DMS79 (cell line): ENCODE measurements at places on chromosomes 2 and 18.

DNA sequence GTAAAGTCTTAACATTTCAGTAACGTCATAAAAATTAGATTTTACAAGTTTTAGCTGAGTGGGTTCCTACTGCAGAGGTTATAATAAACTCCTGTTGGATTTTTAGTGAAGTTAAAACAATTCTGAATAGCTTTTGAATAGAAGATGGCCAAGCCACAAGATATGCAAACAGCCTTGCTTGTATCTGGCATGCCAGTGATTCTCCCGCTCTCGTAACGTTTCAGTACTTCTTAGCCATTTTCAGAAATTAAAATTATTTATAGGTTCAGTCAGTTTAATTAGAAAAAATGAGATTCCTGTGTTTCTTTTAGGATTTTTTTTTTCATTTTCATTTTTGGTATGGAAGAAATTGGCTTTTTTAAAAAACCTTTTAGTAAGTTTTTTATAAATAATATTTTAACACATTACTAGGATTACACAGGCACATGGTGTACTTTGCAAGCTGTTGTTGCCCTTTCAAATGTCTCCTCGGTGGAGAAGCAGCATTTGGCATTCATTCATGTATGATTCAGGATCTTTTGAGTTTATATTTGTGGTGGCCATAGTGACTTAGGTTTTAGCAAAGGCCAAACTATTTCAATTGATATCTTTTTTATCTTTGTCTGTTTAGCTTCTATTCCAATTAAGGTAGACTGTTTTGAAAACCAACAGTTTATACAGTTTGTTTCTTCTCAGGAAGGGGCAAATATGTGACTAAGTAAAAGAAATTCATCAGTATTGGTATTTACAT is 30.6 kb upstream of the RND3 start:
- no peak for DNase-seq

DNA sequence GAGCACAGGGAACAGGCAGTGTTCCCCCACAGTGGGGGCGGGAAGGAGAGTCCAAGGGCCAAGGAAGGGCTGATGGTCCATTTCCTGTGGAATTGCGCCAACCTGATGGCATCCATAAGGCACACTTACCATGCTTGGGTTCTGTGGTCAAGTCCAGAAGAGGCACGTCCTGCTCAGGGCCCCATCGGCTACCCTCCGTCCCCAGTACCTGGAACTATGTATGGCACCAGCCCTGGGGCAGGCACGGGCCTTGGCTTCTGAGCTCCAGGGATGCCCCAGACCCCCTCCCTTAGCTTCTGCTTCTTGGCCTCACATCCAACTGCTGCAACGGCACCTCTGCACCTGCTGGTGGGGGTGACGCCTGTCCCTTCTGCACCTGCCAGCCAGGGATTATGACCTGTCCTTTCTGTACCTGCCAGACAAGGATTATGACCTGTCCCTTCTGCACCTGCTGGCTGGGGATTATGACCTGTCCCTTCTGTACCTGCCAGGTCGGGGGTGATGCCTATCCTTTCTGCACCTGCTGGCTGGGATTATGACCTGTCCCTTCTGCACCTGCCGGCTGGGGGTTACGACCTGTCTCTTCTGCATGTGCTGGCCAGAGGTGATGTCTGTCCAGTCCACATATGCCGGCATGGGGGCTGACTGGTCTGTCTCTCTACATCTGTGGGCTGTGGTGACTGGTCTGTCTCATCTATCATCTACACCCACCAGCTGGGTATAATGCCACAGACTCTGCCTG is 45.4 kb upstream of the SNTG2 start:
- DNase-seq: no peak

GRCh38 chr2:239378021-239378917 is 22.6 kb downstream of the HDAC4 start:
- no peak for DNase-seq

GRCh38 chr2:23617167-23617810 is 232.3 kb downstream of the KLHL29 start:
- DNase-seq: no peak

GRCh38 chr2:230840301-230840700 is 24.4 kb upstream of the ITM2C start:
- DNase-seq: no peak

- no peak for DNase-seq
These were observed 3.1 kb upstream of the KYNU start for GRCh38 chr2:142874293-142874814.

- no peak for DNase-seq
These were observed 634 bp upstream of the CNDP1 start for GRCh38 chr18:74533666-74534065.

DNA sequence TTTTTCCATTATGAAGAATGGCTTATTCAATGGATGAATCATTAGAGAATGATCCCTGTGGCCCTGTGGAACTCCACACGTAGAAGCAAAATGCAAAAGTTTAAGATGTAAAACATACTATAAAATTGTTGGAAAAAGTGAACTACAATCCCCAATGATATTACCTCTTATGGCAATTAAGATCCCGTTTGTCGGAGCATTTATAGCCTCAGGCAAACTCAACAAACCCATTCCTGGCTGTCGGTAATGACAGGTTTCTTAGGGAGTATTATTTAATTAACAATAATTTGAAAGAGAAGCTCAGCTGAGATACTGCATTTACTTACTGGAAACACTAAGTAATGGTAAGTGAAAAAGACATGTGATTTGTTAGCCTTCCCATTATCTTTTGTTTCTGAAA is 138.3 kb downstream of the CDH20 start:
- DNase-seq: no peak

- DNase-seq: no peak
These were observed 2.9 kb upstream of the MAB21L4 start for GRCh38 chr2:240898731-240899467.

DNA sequence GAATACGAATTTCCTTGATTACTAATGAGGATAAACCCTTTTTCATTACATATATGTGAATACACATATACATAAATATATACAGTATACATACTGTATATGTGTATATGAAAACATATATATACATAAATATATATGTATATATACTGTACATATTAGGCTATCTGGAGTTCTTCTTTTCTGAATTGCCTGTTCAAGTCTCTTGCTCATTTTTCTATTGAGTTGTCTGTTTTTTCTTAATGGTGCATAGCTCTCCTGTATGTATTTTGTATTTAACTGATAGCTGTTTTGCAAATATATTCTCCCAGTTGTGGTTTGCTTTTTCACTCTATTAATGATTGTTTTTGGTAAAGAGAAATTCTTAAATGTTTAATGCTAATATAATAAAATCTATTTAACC is 8.9 kb upstream of the GCFC2 start:
- no peak for DNase-seq

- DNase-seq: no peak
These were observed 154.5 kb upstream of the NRP2 start for GRCh38 chr2:205527801-205528200.

GRCh38 chr18:41936471-41937134 is 18.4 kb upstream of the PIK3C3 start:
- DNase-seq: no peak

GRCh38 chr2:169159686-169160085 is 90.3 kb downstream of the DHRS9 start:
- DNase-seq: no peak

GRCh38 chr2:38074058-38074763 is 1.7 kb downstream of the CYP1B1 start:
- no peak for DNase-seq

GRCh38 chr2:128069769-128070168 is 21.2 kb upstream of the UGGT1 start:
- DNase-seq: no peak

- DNase-seq: no peak
These were observed 345.5 kb upstream of the DSEL start for GRCh38 chr18:67862069-67862468.

- DNase-seq: no peak
These were observed 101.8 kb upstream of the MYO3B start for GRCh38 chr2:170076189-170076588.

- no peak for DNase-seq
These were observed 389.7 kb upstream of the ATP5MC3 start for GRCh38 chr2:175571078-175571653.

DNA sequence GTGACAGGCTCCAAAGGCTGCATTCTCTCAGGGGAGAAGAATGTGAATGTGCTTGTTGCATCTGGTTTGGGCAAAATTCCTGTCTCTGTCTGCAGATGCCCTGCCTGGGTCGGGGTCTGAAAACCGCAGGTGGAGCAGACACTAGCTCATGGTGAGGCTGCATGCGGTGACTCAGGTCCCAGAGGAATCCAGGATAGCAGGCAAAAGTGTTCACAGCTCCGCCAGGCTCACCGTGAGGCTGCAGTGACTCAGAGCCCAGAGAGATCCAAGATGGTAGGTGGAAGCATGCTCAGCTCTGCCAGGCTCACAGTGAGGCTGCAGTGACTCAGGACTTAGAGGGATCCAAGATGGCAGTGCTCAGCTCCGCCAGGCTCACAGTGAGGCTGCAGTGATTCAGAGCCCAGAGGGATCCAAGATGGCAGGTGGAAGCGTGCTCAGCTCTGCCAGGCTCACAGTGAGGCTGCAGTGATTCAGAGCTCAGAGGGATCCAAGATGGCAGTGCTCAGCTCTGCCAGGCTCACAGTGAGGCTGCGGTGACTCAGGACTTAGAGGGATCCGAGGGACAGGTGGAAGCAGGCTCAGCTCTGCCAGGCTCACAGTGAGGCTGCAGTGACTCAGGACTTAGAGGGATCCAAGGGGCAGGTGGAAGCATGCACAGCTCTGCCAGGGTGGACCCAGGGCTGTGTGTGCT is 200.5 kb downstream of the ACKR3 start:
- no peak for DNase-seq

- no peak for DNase-seq
These were observed 2.6 kb downstream of the CYB5A start for GRCh38 chr18:74289137-74289536.

GRCh38 chr2:223586261-223586660 is 15.9 kb downstream of the SCG2 start:
- no peak for DNase-seq

DNA sequence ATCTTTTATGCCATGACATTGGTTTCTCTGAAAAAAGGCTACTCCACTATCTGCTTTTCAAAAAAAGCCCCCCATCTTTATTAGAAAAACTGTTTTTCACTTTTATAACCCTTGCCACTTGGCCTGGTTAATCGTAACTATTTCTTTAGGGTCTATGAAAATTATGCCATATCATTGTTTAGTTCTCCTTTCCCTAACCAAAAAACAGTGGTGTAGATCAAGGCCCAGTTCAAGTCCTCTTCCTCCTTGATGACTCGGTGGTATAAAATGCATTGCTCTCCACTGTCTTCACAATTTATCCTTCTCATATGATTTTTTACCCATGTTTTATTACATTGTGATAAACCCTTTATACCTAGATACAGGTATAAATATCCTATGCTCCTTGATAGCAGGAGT is 205.5 kb downstream of the ZNF521 start:
- DNase-seq: no peak

GRCh38 chr18:11860594-11861450 is 9.6 kb downstream of the CHMP1B start:
- DNase-seq: no peak

DNA sequence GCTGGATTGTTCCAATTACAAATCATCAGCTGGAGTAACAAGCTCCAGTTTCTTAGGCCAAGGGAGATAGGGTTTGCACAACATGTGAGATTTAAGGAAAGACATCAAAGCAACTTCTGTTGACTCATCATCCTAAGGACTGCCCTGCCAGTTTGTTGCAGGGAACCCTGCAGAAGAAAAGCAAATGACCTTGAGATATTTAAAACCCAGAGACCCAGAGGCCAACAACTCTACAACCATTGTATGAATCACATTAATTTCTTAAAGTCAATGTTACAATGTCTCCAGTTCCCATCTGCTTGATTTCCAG is 491.8 kb upstream of the ACVR2A start:
- no peak for DNase-seq

DNA sequence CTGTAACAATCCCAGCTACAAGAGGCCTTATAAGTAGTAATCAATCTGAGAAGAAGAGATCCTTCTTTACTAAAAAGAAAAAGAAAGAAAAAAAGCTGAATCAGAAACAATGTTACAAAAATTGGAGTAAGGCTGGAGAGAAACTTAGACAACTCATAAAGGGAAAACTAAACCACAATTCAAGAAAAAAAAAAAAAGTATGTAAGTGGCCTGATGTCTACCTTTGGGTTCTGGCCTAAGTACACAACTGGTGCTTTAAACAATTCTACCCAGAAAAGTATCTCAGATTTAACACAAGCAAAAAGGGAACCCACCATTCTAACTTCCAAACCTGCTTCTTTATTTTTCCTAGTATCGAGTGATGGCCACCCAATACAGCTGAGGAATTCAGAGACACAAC is 45.3 kb downstream of the ZNF521 start:
- no peak for DNase-seq

DNA sequence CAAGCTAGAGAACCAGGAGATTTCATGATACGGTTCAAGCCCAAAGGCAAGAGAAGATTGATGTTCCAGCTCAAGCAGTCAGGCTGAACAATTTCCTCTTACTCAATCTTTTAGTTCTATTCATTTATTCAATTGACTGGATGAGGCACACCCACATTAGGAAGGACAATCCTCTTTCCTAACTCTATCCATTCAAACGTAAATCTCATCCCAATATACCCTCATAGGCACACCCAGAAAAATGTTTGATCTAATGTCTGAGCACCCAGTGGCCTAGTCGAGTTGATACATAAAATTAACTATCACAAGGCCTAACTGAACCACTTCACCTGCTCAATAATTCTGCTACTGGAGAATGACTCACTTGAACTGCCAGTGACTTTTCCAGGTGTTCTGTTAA is 180.7 kb downstream of the RAD51AP2 start:
- no peak for DNase-seq

GRCh38 chr2:169738566-169739229 is 5.1 kb downstream of the KLHL23 start:
- DNase-seq: no peak

DNA sequence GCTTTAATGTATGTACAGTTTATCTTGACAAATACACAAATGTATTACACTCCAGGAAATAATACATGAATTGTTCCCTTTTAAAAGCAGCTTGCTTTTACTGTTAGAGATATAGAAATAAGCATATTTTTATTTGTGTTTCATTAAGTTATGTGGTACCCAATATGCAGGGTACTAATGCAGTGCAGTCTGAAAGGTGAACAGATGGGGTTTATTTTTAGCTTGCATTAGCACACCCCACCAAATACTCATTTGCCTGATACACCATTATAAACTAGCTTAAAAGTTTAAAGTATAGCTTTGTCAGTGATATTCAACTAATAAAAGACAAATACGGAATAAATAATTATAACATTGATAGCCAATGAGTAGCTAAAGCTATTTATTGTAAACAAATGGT is 394.7 kb upstream of the ZNF804A start:
- DNase-seq: no peak

GRCh38 chr2:158779621-158780020 is 15.5 kb upstream of the DAPL1 start:
- no peak for DNase-seq

DNA sequence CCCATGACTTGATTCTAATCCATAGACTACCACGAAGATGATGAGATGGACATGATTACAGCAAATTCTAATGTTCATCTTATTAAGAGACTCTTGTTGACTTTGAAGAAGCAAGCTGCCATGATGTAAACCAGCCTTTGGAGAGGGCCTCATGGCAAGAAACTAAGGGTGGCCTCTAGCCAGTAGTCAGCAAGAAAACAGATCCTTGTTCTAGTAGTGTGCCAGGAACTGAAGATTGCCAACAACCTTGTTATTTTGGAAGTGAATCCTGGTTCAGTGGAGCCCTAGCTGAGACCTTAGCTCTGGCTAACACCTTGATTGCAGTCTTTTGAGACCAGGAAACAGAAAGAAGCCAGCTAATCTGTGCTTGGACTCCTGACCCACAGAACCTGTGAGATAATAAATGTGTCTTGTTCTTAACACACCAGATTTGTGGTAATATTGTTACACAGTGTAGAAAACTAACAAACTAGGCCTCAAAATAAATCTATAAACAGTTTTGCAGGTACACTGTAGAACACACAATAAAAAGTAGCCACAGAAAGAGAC is 10.0 kb downstream of the PHOSPHO2 start:
- no peak for DNase-seq
